ENCODE measurements at places on chromosomes 3 and 15.

DNA sequence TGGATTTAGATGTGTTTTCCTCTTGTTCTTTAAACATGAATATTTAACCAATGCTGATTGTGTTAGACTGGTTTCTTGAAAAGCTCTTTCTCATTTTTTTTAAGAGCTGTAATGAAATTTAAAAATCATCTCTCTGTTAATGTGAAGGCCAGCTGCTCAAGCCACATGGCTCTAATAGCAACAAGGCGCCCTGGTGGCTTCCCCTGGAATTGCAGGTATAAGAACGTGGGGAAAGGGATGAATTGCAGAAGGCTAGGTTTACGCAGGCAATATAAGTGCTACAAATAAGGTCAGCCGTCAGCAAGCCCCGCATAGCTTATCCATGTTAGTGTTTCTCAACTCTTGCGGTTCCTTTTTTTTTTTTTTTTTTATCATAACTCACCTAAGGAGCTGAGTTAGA lies 108.5 kb downstream of the SAMMSON start:
- no peak for DNase-seq

DNA sequence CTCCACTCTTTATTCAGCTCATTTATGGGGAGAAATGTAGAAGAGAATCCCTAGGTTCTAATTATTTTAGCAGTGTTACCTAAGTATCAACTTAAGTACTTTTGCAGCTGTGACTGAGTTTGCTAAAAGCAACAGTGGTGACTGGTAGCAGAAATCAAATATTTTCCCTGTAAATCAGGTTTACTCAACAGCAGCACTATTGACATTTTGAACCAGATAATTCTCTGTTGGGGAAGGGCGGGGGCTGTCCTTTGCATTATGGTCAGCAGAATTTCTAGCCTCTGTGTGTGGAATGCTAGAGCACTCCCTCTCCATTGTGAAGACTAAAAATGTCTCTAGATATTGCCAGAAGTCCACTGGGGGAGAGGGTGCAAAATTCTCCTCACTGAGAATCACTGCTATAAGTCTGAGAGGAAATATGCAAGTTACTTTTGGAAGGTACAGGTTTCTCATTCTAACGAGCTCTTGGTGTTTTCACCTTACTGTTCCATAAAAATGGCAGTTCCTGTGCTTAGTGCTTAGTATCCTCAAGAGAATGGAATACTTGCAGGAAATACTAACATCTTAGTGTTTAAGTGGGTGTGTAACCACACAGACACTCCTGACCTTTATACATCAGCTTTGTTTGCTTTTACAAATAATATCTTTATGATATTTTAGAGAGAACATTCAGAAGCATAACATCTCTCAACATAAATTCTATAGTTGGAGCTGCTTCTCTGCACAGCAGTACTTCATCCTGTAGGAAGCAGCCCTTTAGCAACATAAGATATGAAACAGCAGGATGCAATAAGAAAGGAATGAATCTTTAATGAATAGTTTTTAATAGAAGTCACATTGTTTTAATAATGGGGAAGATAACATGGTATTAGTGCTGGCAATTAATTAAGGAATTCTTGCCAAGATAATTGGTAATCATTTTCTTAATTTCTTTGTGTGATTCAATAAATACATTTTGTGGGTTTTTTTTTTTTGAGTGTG lies 246.5 kb upstream of the GOLIM4 start:
- no peak for DNase-seq

DNA sequence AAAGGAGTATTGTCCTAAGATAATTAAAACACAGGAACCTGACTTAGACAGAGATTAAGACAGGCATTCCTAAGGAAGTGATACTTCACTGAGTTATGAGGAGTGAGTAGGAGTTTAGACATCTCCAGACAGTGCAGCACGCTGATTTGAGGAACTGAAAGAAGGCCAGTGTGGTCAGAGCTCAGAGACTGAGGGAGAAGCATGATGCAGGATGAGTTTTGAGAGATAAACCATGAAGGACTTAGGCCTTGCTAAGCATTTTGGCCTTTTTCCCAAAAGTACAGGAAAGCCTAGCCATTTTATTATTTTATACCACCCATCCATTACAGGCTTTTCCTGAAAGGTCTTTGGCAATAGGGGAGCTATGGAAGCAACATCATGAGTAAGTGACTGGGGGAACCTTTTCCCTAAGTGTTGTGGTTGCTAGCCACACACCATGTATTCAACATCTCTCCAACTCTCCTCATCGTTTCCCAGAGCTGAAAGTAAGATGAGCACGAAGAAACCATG lies 375.6 kb upstream of the TPRG1 start:
- DNase-seq: no peak

DNA sequence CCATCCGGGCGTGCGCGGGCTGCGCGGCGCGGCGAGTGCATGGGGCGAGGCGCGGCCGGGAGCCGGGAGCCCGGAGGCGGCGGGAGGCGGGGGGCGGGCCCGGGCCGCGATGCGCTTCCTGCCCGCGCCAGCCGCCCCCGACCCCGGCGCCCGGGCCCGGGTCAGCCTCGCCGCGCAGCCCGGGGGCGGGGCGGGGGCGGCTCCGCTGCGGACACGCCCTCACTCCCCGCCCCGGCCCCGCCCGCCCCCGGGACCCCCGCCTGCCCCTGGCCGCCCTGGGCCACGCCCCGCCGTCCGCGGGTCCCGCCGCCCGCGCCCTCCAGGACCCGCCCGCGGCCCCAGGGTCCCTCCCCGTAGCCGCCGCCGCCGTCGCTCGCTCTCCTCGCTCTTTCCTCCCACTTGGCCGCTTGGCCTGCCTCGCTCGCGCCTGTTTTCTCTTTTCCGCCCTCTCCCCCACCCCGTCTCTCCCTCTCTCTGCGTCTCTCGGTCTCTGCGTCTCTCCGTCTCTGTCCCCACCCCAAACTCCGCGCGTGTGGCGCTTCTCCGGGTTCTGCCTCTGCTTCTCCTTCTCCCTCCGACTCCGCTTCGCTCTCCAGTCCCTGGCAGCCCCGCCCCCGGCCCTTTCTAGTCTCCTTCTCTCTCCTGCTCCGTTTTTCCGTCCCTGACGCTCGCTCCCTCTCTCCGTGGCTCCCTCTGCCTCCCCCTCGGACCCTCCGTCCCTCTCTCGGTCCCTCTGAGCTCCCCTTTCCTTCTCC lies at the start of gene PLXND1:
TSS of gene PLXND1 (minus strand) at position 41 of the 755 bp plus-strand sequence. CDS start at position 4, 37 bp downstream.
- DNase-seq: peak; percentile 64

DNA sequence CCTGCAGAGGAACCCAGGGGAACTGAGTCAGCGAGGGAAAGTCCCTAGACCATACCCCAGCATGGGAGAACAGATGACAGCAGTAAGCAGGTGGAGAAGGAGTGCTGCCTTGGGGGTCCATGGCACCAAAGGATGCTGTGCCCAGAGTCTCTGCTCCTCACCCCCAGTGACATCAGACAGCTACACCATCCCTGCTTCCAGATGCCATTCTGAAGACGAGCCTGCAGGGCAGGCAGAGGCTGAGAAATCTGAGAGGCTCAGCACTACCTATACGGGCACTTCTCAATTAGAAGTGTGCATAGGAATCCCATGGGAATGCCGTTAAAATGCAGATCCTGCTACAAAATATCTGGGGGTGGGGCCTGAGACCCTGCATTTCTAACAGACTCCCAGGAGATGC lies 211.3 kb upstream of the NSMCE3 start:
- no peak for DNase-seq

- DNase-seq: peak; percentile 86
These were observed at the start of gene MST1R for GRCh38 chr3:49903451-49904424. Gene MST1R (minus strand): TSS chr3:49903873. CDS start chr3:49903609, 264 bp downstream.

- no peak for DNase-seq
These were observed 12.6 kb downstream of the RPLP1 start for GRCh38 chr15:69465253-69465652.

DNA sequence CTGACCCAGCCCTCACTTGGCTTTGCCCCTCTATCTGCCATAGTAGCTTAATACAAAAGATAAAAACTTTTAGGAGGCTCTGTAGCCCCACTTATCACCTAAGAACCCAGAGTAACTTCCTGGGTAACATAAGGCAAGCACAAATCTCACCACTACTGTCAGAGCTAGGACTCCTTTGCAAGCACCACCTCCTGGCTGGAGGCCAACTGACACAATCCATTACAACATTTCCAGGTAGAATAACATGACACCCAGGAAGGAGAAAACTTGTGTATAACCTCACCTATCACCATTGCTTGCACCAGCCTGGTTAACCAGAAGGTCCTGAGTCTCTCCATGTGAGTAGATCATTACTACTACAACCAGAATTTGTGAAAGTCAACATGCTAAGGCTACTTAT lies 230.0 kb downstream of the TUSC7 start:
- DNase-seq: no peak

- no peak for DNase-seq
These were observed 15.3 kb downstream of the TTC21A start for GRCh38 chr3:39122813-39123212.

DNA sequence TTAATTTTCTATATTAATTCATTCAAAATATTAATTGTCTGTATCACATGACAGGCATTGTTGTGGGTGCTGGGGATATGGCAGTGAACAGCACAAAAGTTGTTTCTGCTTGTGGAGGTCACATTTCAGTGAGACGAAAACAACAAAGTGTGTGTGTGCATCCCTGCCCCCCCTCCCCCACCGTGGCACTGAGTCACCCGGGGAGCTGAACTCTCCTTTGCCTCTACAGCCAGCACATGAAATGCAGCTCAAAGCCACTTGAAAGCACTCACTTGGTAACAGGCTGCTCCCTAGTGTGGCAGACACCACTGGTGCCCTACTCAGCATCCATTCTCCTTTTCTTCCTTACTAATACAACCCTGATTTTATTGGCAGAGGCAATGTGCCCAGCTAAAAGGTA lies 16.9 kb upstream of the SCAMP5 start:
- DNase-seq: no peak

DNA sequence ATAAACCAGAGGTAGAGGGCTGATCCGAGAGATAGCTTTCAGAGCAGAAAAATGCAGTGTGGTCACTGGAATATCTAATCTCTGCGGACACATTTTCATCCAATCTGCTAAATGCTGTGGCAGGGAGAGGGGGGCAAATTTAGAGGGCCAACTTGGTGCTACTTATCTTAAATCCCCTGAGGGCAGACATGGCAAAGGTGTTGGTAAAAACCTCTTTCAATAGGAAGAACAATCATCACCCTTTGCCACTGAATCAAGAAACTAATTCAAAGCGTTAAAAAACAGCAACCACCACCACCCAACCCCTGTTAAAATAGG lies 152.9 kb downstream of the MECOM start:
- no peak for DNase-seq

DNA sequence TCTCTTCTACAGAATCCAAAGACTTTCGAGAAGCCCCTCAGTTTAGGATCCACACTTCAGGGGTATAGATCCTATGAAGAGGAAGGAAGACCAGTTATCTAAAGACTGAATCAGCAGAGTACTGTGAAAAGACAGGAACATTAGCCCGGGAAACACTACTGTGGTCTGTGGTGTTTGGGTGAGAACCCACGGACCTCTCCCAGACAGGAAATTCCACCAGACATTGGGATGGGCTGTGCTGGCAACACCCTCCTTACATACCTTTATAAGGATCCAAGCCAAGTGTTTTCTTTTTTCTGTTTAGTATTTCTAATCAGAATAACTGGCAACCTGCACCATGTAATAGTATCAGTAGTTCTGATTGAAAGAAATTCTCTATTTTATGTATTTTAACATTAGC lies 14.1 kb downstream of the TMEM207 start:
- DNase-seq: no peak

DNA sequence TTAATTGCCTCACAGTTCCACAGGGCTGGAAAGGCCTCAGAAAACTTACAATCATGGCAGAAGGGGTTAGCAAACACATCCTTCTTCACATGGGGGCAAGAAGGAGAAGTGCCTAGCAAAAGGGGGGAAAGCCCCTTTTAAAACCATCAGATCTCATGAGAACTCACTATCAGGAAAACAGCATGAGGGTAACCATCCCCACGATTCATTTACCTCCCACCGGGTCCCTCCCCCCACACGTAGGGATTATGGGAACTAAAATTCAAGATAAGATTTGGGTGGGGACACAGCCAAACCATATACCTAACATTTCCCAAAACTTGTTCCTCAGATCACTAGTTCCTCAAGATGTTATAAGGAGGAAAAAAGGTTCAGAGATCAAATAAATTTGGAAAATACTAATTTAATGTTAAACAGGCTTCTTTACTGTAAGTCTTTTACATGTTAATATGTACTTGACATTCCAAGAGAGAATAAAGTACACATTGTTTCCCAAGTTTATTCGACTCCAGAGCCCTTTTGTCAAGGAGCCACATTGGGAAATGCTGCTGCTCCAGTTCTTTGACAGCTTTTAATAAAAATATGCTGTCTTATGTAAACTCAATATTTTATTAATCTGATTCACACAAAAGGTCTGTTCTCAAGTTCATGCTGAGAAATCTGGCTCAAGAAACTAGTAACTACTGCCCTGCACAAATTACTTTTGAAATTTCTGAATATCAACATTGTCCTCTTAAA lies 17.8 kb downstream of the HERC1 start:
- no peak for DNase-seq

GRCh38 chr3:100448079-100448478 lies 44.3 kb upstream of the TMEM45A start:
- DNase-seq: no peak

DNA sequence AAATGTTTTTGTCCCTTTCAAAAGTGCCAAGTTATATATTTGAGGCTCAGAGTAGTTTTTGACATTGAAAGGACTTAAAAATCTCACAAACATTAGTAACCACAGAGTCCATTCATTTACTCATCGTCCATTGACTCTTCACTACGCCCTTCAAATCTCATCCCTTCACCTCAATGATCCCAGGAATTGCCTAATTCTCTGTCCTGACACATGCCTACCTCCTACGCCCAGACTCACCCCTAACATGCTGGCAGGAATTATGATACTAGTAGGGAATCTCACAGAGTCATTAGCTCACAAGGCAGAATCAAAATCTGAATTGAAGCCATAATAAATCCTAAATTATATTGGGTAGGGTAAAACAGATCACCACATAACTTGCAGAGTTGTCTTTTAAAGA lies 410.1 kb downstream of the RAP2B start:
- no peak for DNase-seq

DNA sequence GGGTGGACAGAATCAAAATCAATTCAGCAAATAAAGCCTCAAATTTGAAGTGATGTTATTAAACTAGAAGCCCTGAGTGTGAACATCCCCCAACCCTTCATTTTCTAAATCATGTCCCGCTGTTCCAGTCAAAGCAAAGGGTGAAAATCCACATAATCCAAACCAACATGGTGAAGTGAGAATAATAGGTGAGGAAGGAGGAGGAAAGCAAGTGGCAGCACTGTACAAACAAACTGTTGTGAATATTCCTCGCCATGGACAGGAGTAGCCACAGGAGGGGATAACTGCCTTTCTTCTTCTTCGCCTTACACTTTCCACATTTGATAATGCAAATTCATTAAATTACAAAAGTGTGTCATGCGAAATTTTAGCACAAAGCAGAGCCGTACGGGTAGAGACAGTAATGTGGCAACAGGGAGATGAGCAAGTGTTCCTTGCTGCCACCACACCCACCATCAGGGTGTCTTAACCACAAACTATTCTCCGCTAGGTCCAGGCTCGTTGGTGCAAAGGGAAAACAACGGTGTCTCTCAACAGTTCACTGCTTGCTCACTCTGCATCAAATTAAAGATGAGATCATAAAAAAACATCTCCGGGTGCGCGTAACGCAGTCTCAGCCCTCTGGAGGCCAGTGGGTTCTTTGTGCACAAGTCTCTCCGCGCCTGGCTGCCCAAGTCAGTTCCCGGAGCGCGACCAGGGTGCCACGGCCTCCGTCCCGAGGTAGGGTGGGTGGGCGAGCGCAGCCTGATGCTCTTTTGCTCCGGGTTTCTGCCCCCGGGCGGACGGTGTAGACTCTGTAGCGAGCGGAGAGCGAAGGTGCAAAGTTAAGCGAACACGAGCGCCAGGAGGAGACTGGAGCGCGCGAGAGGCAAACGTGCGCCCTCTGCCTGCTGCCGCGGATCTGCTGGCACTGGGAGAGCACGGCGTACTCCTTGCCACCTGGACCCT lies 6.7 kb downstream of the EPHA3 start:
- DNase-seq: peak; percentile 16

Measured in CD4-positive, alpha-beta T cell treated with Interleukin-12 subunit alpha and Interleukin-12 subunit beta, for 1 hour (primary cell).